Stimulated activated CD4-positive, alpha-beta T cell treated with anti-CD3 and anti-CD28 coated beads, Interleukin-2, amount 100 ng/mL, for 4 hours (primary cell): ENCODE measurements at places on chromosomes 4 and X.

- no peak for DNase-seq
Observed at GRCh38 chrX:109830704-109831206, 97.7 kb upstream of the ACSL4 start.

DNA sequence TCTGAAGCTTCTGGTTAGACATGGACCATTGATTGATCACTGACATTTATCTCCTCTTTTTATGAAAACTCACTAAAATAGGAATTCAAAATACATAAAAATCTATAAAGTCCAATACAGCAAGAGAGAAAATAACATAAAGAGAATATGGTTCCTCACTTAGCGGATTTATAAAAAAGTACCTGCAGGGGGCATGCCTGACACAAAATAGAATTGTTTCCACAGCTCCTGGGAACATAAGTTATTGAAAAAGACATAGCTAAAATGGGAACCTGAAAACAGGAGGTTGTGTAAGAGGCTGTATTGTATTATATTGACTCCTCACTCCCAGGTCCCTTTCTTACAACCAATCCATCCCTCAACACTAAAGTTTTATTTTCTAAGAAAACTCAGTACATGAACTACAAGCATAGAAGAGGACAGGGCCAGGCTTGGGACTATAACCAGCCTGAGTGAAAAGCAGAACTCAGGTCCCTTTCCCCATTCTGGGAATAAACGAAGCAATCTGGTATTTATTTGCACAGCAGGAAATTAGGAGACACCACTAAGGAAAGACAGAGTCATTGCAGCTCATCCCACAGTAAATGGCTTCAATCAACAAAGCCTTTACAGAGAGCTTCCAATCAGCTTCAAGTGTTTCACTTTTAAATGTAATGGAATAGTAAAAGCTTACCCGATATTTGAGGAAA is 121.1 kb upstream of the NDST4 start:
- DNase-seq: no peak

GRCh38 chr4:140109737-140110136 is 44.2 kb downstream of the MAML3 start:
- no peak for DNase-seq

DNA sequence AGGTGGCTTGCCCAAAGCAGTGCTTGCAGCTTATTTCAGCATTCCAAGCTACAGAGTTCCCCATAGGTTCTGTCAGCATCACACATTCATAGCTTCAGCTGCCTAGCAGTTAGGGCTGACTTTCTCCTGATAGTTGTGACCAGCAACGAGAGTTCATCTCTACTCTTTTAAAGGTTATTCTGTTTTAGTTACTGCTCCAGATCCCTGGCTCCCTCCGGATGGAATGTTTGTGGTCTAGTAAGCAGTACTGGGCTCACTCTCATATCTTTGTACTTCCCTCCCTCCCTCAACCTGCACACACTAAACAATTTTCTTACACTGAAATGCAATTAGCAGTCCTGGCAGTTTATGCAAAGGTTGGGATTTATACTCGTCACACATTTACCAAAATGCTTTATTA is 43.9 kb downstream of the PTTG2 start:
- no peak for DNase-seq

GRCh38 chrX:138897621-138898492 is 186.3 kb upstream of the FGF13 start:
- DNase-seq: no peak

DNA sequence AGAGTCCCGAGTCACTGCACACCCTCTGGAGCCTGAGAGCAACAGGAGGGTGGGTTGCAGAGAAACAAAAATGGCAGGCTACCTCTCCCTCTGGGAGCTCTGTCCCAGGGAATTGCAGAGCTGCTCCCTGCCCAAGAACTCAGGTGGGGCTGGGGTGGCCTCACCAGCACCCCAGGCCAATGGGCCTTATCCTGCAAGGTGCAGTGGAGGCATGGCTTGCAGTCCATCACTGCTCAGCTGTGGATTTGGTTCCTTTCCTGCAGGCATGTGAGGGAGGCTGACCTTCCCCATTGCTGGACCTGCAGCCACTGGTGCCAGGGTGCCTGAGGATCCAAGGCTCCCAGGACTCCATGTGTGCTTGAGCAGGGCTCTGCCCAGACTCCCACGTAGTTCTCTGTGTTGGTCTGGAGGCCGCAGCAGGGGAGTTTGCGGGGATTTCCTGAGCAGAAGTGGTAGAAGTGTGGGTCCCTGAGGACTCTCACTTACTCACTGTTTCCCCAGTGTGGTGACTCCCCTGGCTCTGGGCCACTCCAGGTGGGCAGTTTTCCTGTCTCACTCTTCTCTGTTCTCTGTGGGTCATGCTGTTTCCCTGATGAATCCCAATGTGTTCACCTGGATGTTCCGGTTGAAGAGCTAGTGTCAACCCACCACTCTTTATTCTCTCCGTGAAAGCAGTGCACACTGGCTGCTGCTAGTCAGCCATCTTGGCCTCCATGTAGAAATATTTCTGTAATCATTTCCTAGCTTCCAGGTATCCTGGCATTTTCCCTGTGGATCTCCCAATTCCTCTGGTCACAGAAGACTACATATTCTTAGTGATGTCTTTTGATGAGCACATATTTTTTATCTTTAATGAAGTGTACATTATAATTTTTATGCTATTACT is 82.3 kb downstream of the ARHGAP24 start:
- DNase-seq: no peak

- DNase-seq: peak; percentile 0
Observed at GRCh38 chrX:58025979-58026378, 115.7 kb upstream of the ZXDA start.

DNA sequence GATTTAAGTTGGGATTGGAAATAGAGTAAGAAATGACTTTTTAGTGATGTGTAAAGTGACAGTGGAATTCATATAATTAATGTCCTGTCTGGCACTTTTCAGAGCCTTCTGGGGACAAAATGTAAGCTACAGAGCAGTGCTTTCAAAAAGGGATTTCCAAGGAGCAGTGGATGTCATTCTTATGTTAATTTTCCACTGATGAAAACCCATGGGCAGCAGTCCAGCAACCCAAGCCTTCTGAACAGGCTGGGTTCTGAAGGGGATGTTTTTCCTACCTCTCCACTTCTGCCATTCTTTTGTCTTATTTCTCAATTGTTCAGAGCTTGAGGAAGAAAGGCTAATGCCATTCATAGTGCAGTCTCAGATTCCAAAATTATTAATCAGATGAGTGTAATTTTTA is 717.6 kb upstream of the HS3ST1 start:
- no peak for DNase-seq

GRCh38 chr4:181168011-181168805 is 1075.0 kb upstream of the TENM3 start:
- DNase-seq: no peak

GRCh38 chr4:123786920-123787319 is 390.3 kb downstream of the SPRY1 start:
- DNase-seq: no peak

DNA sequence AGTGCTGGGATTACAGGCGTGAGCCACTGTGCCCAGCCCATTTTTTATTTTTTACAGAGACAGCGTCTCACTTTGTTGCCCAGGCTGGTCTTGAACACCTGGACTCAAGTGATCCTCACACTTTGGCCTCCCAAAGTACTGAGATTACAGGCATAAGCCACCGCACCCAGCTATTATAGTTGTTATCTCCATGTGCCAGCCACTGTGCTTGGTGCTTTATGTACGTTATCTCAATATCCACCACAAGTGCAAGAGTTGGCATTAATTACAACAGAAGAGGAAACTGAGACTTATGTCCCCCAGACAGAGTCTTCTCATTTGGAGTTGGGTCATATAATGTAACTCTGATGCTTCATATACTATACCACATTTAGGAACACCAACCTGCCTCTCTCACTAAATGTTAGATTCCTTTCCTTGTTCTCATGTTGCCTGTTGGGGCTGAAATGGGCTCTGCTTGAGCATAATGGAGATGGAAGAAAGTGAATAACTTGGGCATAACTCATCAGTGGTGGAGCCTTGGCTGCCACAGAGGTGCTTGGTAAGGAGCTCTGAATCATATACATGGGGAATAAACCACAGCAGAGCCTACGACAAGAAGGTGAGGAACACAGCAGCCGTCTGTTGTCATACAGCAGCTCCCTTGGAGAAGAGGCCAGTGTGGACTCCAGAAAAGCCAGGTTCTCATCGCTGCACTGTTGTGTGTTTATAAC is 84.3 kb downstream of the SPRY1 start:
- DNase-seq: no peak

DNA sequence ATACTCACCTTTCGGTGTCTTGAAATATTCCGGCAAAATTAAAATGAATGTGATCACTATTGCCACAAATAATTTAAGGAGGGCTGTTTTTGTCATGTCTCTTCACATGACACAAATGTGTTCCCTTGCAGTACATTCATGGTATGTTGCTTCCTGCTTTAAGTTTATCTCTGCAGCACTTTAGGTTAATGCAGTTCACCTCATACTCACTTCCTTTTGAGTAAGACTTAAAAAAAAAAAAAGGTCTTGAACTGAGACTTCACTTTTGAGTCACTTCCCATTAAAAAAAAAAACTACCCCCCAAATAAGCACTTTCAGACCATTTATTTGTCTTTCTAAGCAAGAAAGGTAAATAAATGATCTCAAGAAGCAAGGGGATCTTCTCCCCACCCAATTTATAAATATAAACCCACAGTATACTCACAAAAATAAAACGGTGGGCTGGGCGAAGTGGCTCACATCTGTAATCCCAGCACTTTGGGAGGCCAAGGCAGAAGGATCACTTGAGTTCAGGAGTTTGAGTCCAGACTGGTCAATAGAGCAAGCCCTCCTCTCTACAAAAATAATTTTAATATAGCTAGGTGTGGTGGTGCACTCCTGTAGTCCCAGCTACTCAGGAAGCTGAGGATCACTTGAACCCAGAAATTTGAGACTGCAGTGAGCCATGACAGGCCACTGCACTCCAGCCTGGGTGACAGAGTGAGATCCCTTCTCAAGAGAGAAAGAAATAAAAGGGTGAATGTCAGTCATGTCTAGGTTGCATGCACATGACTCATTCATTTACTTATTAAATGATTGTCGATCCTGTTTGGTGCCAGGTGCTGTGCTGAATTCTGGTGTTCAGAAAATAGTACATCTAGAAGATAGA is at the start of gene TMEM156:
TMEM156 (minus strand) TSS at position 192 of the 868 bp plus-strand sequence; CDS start at position 96, 96 bp downstream.
- peak; percentile 9 for DNase-seq

DNA sequence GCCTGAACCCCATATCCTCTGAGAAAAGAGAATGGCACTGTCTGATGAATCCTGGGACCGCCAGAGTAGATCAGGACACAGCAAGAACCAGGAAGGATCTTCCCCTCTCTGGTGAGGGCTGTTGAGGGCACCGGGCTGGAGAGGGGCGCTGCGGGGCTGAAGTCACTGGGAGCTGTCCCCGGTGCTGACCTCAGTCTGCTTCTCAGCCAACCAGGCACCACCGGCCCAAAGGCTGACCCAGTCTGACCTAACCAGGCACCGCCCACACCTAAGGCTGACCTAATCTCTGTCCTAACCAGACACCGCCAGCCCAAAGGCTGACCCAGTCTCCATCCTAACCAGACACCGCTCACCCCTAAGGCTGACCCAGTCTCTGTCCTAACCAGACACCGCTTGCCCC is 82.8 kb downstream of the CPZ start:
- DNase-seq: no peak
